ENCODE measurements at places on chromosomes 11 and 22.

- no peak for DNase-seq
These were observed 111.3 kb downstream of the WNT7B start for GRCh38 chr22:45865561-45866125.

DNA sequence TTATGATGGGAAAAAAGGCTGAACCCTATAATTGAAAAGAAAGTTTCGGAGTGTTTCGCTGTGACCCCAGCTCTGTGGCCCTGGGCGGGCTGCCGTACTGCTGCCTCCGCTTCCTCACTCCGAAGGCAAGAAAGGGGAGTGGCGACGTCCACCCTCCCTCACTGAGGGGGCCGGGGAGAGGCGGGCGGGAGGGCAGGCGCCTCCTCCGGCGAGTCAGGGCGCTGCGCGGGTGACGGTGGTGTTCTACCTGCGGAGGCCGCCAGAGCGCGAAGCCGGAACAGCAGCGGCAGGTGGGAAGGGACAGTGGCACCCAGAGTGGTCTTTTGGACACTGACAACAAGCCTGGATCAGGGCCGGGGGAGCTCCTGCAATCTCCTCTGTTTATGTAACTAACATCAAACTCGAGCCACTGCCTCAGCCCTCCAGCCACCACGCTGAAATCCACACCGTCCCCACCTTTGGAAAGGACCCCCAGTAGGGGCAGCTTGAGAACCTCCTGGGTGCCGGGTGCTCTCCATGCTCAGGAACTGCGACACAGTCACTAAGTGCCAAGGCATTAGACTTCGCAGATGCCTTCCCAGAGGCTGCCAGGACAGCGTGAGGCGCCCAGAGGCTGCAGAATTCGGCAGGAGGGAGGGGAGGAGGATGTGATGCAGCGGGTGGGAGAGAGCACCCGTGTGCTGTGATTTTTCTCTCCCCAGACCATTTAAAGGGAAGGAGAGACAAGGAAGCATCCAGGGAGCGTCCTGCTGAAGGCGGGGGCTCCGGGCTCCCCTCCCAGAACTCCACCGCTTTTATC lies 25.5 kb downstream of the BID start:
- DNase-seq = no peak

- peak; percentile 96 for DNase-seq
These were observed 35.0 kb downstream of the GRIK4 start for GRCh38 chr11:120546312-120547205.

- no peak for DNase-seq
These were observed 787.6 kb downstream of the BRD1 start for GRCh38 chr22:49040111-49040510.

DNA sequence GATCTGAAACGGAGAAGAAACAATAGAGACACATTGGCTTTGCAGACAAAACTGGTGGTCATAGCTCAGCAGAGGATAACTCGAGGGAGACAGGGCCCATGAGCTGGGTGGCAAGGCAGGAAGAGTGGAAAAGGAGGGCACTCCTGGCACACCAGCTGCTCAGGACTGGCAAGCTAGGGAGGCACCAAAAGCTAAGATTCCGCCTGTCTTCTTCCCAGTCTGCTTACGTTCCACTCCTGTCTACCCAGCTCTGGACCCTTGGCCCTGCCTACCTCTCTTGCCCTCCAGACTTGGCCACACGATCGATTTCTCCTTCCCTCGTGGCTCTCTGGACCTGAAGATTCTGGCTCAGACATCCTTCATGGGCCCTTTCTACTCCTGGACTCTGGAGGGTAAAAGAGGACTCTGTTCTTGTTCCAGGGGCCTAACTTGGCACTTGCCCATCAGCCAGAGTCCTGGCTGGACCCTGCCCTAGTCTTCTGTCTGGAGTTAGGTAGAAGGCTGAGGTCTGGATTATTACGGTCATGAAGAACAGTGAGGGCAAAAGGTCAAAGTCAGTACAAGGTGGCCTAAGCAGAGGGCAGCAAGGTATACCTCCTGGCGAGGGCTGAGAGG lies 115.2 kb upstream of the PITPNB start:
- DNase-seq = no peak

- DNase-seq = peak; percentile 69
These were observed 222.5 kb downstream of the TBC1D22A start for GRCh38 chr22:46984751-46985506.

DNA sequence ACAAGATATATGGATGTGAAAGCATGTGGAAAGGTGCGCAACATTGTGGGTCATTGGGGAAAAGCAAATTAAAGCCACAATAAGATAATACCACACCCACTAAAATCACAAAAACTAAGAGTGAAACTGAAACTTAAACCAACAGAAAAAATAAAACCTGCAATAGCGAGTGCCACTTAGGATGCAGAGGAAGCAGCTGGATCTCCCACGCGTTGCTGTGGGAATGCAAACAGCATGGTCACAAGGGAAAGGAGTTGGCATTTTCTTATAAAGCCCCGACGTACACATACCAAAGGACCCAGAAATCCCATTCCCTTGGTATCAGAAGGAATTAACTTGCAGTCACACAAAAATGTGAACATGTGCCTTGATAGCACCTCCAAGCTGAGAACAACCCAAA lies 712.0 kb downstream of the TBC1D22A start:
- no peak for DNase-seq

DNA sequence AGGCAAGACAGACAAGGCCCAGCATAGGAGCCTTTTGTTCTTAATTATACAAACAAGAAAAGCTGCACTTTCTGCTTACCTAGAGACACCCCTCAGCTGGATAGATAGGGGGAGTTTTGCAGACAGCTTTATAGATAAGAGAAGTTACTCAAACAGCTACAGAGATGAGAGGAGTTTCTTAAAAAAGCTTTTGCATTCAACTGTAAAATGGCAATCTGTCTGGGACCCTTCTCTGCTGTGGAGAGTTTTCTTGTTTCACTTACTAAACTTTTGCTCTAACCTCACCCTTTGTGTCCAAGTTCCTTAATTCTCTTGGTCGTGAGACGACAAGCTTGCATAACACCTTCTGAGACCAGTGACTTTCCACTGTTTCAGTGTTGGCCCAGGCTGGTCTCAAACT lies 103.8 kb upstream of the CHORDC1 start:
- no peak for DNase-seq

- no peak for DNase-seq
These were observed 8.9 kb downstream of the IMMP1L start for GRCh38 chr11:31500560-31500959.

- no peak for DNase-seq
These were observed at the start of gene FXYD2 for GRCh38 chr11:117824571-117825537. FXYD2 (minus strand) TSS chr11:117824744; CDS start chr11:117824678, 66 bp downstream.

- DNase-seq = no peak
These were observed 8.1 kb upstream of the SART1 start for GRCh38 chr11:65953471-65953870.

GRCh38 chr11:18384157-18384641 lies 10.2 kb upstream of the LDHA start:
- peak; percentile 94 for DNase-seq

- peak; percentile 91 for DNase-seq
These were observed 39.7 kb downstream of the ME3 start for GRCh38 chr11:86632499-86633269.

- no peak for DNase-seq
These were observed 7.8 kb downstream of the SLCO2B1 start for GRCh38 chr11:75158696-75159150.

DNA sequence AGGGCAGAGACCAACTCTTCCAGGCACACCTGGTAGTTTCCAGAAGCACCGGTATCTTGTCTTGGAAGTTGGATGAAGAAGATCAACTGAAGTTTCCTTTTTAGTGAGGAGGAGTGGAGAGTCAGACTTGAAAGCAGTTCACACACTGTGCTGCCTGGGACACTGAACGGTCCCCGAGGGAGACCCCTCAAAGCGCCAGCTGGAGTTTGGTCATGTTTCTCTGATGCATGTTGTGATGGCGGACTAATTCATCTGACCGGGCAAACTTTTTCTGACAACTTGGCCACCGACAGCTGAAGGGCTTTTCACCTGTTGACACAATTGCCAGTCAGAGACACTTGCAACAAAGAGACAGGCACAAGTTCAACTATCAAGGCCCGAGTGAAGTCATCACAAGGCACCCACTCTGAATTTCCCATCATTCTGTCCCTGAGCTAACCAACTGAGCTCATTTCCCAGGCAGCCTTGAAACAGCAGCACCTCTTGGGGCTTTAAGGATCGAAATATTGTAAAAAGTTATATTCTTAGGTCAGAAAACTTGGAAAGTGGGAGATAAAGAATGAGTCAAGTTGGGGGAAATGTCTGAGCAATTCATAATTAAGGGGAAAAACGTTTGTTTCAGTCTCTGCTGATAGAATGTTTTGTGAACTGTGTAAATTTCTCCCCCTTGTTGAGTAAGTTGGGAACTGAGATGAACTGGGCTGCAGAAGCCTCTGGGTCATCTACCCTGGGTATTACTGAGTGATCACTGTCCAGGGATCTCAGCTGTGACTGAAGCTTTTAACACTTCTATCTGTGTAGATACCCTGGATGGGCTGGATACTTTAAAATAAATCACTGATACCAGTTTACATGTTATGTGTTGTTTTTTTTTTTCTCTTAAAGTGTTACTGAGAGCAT lies 46.2 kb downstream of the WT1 start:
- DNase-seq = no peak

DNA sequence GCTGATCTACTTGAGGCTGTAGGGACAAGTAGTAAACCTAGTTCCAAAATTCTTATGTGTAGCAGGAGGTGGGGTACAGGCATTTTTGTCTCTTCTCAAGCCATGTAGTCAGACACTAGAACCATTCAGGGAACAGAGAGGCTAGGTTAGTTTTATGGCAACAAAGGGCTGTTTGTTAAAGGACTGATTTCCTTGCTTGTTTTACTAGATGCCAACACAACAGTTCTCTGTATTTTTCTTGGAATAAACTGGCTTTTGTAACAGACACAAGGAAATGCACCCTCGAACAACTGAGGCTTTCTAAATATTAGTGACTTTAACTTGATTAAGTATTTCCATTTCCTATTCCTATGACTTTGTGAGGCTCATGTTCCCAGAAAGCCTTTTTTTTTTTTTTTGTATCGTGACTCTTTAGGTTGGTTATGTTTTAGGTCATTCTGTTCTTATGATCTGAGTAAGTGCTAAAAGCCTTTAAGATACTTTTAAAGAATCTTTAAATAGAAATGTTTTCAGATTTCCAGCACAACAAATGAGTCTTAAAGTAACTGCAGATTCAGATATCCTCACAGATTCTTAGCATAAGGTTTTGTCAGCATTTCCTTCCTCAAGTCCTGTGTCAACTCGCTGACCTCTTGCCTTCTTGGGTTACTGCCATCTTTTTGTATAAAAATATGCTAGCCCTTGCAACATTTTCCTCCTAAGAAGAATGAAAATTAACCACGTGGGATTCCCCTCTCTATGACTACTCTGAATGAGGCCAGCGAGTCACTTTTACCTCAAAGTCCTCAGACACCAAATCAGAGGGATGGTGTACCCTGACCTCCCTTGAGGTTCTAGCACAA lies 92.5 kb downstream of the CCDC83 start:
- DNase-seq = peak; percentile 67

- no peak for DNase-seq
These were observed 49.2 kb downstream of the APOL3 start for GRCh38 chr22:36111316-36111715.

DNA sequence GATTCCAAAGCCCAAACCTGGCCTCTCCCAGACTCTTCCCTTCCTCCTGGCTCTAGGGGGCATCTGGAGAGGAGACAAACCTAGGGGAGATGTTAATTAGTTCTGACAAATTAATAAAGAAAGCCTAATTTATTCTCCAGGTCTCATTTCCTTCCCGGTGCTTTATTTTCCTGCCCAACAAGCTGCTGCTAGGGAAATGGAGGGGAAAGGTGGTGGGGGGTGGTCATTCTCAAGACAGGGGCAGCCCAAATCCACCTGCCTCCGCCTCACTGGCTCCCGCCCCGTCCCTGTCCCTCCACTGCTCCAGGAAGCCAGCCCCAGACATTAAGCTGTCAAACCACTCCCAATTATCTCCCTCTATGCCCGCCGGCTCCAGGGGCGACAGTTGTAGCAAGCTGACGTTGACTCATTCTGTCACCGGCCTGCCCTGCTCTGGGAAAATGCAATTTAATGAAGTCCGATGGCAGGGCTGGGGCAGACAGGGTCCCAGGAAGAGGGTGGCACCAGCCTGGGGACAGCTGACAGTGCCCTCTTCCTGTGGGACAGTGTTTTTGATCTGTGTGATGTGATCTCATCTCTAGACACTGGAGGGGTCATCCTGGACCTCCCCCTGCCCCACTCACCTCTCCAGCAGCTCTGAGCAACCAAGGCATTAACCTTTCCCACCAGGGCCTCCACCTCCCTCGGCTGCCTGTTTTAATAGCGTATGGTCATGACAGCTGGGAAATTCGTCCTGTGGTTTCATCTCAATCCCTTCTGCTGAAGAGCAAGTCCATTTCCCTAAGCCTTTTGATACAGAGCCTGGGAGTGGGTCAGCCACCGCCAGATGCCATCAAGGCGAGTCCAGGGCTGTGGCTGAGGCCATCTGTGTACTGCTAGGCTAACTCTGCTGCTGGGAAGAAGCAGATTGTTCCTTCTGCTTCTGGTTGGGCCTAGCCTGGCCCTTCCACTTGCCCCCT lies 27.1 kb downstream of the NECTIN1 start:
- no peak for DNase-seq

DNA sequence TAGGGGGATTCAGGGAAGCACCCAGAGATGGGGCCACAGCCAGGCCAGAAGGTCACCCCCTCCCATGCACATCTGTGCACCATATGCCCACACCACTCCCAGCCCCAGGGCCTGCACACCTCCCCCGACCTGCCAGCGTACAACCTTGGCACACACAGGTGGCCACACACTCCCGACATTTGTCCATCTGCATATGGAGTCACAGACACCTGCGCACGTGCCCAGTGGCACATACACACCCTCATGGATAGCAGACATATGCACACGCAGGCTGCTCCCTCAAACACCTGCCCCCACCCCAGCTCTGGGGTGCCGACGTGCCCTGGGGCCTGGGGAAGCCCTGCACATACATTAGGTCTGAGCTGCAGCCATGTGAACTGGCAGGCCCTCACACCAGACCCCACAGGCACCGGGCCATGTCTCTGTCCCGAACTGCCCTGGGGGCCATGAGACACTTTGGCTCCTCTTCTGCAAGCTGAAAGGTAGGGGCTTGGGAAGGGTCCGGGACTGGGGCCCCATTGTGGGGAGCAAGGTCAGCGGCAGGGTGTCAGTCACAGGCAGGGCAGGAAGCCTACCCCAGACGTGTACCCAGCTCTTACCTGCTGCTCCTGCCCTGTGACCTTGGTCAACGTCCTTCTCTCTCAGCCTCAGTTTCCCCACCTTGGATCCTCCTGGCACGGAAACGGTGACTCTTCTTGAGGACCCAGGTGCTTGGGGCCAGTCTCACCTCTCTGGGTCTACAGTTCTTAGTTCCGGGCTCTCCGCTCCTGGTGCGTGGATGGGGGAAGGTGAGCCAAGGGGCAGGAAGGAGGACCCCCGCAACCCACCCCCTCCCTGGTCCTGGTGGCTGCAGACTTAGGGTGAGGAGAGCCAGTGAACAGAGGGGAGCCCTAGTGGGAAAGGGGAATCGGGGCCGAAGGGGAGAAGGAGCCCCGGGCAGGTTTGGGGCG lies 579 bp upstream of the CABP7 start:
- DNase-seq = no peak

GRCh38 chr22:39239561-39240423 lies 5.0 kb downstream of the PDGFB start:
- DNase-seq = no peak
